AG04450 (cell line): ENCODE measurements at places on chromosomes 16 and 17.

GRCh38 chr17:17830269-17830567 lies 6.6 kb downstream of the SREBF1 start:
- no peak for DNase-seq

DNA sequence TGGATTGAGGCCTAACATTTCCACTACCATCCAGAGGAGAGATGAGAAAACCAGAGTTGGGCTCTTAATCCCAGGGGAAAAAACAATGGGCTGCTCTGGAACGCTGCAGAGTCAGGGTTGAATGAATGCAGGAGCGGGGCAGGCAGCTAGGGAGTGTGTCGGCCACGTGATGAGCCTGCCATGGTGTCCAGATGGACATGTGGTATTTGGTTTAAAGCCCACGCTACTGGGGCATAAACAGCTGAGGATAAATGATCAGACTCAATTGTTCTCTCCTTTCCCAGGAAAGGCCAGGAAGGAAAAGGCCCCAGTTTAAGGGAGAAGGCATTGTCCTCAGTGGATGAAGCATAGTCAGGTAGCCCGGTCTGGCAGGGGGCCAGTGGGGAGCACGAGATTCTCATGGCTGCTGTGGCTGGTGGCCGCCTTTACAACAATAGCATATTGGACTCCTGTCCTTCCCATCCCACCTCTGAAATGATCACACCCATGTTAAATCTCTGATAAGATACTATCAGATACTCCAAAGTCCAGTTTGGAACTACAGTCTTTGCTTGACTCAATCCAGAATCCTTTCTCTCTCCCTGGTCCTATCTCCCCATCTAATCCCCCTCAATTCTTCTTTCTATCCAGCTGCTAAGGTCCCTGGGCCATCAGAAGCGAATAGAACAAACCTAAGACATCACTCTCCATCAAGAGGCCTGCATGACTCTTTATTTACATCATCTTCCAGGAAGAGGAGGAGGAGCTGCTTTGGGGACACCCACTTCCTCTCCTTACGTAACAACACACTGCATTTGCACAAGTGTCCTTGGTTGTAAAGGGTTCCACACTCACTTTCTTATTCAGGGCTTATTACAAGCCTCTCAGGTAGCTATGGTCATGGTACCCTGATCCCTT lies 20.4 kb downstream of the CA4 start:
- no peak for DNase-seq

DNA sequence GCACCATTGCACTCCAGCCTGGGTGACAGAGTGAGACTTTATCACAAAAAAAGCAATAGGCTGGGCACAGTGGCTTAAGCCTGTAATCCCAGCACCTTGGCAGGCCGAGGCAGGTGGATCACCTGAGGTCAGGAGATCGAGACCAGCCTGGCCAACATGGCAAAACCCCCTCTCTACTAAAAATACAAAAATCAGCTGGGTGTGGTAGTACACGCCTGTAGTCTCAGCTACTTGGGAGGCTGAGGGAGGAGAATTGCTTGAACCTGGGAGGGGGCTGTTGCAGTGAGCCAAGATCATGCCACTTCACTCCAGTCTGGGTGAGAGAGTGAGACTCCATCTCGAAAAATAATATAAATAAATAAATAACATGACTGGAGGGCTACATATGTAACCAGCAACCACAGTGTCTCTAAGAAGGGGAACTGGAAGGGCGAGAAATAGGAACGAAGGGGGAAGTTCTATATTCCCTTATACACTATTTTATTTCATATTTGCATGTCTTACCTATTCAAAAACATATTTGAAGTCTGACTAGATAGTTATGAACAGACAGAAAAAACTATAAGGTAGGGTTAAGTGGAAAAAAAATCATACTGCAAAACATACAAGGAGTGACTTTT lies 25.9 kb downstream of the MYH11 start:
- DNase-seq: no peak

DNA sequence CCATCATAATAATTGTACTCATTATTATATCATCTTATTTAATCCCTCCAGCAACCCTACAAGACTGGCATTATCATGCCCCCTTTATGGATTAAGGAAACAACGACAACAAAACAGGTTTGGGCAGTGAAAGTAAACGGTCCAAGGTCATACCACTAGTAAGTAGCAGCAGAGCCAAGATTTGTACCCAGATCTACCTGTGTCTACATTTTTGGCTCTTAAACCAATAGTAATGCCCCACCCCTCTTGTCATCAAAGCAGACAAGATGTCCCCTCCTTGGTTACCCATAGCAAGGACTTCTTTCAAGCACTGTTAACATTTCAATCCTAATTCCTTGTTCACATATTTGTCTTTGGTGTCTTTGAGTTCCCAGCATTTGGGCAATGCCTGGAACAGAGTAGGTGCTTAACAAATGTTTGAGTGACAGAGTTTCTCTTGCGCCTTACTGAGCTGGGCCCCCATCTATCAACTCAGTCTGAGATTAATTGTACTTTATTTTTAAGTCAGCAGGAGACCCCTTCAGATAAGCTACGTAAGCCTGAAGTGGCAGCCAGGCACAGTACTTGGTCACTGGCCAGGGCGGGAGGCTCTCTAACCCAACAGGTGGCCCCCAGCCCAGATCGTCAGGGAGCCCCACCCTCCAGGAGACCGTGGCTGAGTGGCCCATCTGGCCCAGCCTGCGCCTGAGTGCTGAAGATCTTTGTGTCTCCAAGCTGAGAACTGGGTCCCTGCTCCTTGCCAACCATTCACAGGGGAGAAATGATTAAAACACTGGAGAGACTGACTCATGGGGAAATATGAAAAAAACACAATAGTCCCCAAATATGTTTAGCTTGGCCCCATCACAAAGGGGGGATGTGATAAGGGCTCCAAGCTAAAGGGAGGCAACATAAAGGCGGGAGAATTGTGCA lies 75.8 kb downstream of the AXIN2 start:
- DNase-seq: no peak

GRCh38 chr16:84913315-84913714 lies 93.5 kb downstream of the CRISPLD2 start:
- DNase-seq: no peak

DNA sequence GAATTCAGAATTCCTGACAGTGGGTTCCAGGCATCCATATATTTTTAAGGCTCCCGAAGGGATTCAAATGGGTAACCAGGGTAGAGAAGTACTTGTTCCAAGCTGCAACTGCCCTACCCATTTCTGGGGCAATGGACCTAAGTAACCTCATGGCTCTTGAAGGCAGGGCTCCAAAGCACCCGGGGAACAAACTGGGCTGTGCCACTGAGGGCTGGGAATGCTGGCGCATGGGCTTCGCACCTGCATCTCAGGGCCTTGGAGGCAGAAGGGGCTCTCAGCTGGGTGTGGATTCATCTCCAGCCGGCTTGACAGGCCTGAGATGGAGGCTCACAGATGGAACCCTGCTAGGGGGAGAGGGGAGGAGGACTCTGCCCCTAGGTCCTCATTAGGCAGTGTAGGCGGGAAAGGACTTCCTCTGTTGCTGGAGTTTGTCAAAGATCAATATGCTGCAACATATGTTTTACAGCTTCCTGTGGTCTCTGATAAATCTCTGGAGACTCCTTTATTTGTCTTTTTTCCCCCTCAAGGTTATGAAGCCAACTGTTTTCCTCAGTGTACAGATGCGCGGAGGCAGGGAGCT lies 232.3 kb upstream of the NLRP1 start:
- DNase-seq: no peak

GRCh38 chr16:35735403-35736251 lies 2276.2 kb downstream of the TP53TG3F start:
- no peak for DNase-seq

- no peak for DNase-seq
Observed at GRCh38 chr17:17352836-17353624, 49.9 kb downstream of the NT5M start.
